Stromal cell of bone marrow (primary cell): ENCODE measurements at places on chromosomes 11 and 22.
A peak's percentile ranks its signal among the peaks of the same experiment; 100 is the strongest.

DNA sequence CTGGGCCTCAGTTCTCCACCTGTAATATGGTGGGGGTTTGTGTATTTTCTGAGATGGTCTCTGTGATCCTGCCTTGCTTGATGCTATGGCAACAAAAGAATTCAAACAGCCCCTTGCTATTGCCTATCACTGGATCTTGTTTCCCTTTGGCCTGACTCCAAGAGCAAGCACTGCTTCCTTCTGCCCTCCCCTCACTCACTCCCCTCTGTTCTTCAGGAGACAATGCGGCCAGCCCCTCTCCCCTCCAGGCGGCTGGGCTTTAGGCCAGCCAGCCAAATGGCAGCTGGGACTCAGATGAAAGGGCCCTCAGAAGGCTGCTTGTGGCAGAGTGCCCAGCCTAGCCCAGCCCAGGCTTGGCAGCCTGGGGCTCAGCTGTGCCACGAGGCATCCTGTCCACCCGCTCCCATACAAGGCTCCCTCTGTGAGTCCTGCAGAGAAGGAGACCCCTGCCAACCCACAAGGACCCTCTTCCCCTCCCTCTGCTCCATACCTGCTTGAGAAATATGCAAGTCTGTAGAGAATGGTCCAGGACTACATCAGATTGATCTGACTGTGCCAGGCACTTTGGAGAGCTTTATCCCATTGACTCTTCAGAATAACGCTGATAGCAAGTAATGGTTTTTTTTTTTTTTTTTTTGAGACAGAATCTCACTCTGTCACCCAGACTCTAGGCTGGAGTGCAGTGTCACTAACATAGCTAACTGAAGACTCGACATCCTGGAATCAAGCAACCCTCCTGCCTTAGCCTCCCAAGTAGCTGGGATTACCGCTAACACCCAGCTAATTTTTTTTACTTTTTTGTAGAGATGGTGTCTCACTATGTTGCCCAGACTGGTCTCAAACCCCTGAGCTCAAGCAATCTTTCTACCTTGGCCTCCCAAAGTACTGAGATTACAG is 7.6 kb upstream of the KCTD14 start:
- no peak for DNase-seq

GRCh38 chr22:35480627-35481550 is 59.7 kb upstream of the RASD2 start:
- no peak for DNase-seq

GRCh38 chr11:128728767-128729587 is 35.1 kb downstream of the FLI1 start:
- DNase-seq: no peak

DNA sequence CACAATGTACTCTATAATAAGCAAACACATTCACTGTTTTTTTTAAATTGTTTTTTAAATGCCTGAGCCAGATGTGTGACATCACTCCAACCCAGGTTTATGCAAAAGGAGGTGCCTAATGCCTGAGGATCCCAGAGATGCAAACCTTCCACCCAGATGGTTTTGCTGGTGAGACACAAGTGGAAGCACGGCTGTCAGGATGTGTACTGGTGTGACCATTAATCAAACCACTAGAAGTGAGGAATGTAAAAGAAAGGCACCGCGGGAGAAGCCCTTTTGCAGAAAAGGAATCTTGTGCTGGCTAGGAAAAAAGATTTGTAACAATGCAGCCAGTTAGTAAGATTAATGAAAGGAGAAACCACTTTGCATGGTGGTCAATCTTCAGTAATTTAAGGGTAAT is 407.4 kb downstream of the LARGE1 start:
- no peak for DNase-seq

DNA sequence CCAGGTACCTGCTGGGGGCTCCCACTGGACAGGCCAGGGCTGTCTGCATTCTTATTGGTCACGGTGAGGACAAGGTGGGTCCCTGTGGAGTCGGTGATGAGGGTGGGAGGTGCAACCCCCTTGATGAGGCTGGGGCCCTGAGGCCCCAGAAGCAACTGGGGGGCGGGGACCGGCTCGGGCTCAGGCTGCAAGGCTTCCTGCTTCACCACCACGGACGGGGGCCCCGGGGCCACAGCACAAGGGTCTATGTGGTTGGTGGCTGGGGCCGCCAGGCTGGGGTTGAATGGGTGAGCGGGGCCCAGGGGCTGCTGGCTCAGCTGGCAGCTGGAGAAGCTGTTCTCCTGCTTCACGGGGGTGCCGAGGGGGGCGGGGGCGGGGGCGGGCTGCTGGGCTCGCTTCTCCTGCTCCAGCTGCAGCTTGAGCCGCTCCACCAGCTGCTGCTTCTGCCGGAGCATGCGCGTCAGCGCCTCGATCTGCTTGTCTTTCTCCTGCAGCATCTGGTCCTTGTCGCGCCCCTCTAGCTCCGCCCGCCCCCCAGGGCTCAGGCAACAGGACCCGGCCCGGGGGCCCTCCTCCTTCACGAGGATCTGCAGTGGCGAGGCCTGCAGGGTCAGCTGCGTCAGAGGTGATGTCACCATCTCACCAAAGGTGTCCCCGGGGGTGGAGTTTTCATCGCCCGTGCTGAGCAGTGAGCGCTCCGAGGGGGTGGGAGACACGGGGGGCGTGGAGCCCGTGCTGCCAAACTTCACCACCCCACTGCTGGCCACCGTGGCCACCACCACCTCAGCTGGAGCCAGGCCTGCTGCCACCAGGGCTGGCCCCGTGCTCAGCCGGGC is 48.2 kb downstream of the SGSM3 start:
- no peak for DNase-seq

DNA sequence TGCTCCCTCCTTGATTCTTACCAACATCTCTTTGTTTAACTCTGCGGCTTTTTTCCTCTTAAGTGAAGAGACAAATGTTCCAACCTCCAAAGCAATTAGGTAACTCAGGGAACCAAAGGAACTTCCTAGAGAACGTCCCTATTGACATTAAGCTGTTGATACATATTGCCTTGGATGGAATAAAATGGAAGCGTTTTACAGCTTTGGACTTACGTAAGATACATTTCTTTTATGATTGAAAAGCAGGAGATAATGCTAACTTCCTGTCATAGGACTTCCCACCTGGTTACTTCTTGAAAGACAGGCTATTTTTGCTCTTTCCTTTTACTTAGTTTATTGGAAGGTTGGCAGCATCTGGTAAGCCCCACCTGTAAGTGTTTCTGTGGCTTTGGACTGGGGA is 245.7 kb upstream of the CTSC start:
- DNase-seq: no peak

- no peak for DNase-seq
Measured at GRCh38 chr11:73003088-73003487, 139.0 kb downstream of the FCHSD2 start.

DNA sequence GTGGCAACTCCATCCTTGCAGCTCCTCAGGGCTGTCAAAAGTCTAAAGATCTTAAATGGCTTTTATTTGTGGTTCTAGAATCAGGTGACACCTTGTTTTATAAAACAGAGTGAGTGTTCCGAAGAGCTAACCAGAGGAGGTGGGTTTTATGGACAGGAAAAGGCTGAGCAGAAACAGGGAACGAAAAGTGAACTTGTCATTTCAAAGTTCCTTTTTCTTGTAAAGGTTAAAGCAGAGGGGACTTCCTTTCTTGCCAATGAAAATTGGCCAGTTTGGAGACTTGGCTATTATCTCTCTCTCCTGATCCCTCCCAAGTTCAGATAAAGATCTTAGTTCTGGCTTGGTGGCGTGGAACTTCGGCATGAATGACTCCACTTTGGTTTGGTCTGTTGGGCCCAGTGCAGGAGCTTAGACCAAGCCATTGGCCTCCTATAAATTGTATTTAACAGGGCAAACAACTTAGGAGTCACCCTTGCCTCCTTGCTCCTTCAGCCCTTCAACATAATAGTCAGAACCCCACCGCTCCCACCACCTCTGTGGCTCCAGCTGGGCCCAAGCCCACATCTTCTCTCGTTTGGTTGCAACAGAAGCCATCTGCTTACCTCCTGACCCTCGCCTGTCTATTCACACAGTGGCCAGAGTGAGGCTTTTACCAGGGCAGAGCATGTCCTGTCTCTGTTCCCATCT is 102.4 kb upstream of the THY1 start:
- no peak for DNase-seq

GRCh38 chr22:24418786-24419474 is 8.5 kb upstream of the ADORA2A start:
- no peak for DNase-seq

GRCh38 chr11:119100246-119100970 is 1.2 kb downstream of the DPAGT1 start:
- peak; percentile 26 for DNase-seq

GRCh38 chr11:73653996-73654395 is 7.6 kb downstream of the PLEKHB1 start:
- DNase-seq: no peak

- DNase-seq: no peak
Measured at GRCh38 chr22:47594836-47595521, 832.5 kb downstream of the TBC1D22A start.

DNA sequence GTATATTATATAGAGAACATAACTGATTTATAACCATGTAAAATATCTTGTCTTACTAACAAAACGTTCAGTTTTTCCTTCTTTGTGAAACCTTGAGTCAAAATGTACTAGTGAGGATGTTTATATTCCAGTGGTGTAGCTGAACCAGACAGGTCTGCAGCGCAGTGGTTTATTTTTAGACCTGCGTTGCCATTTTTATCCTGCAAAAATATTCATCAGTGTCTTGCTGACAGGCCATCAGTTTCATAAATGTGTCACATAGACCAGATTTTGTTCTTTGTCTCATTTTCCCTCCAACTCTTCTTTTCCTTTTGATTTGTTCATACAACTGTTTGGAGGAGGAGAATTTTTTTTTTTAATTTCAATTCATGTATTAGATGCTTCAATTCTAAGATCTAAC is 43.1 kb downstream of the HSD17B12 start:
- no peak for DNase-seq

DNA sequence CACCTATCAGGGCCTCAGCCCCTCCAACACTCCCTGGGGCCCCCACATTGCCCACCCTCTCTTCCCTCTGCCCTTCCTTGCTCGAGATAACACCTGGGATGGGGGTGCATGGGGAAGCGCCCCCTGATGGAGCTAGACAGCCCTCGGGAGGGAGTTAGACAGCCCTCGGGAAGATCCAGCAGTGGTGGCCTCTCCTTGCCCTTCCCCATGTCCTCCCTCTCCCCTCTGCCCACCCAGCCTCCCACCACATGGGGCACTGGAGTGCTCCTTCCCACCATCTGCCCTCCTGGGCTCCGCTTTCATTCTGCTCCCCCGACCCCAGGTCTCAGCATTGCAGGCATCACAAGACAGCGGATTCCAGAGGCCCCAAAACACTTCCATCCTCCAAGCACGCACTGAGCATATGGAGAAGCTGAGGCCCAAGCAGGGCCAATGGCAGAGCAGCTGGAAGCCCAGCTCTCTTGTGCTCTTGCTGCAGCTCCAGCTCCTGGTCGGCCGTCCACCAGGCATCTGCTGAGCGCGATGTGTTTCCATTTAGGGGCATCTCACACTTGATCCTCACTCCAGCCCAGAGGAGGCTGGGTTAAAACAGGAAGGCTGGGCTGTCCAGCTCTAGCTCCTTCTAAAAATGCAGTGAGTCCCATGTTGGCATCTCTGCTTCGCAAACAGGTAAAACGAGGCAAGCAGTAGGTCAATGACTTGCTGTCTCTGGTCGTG is 65.6 kb downstream of the IGLL1 start:
- DNase-seq: no peak

DNA sequence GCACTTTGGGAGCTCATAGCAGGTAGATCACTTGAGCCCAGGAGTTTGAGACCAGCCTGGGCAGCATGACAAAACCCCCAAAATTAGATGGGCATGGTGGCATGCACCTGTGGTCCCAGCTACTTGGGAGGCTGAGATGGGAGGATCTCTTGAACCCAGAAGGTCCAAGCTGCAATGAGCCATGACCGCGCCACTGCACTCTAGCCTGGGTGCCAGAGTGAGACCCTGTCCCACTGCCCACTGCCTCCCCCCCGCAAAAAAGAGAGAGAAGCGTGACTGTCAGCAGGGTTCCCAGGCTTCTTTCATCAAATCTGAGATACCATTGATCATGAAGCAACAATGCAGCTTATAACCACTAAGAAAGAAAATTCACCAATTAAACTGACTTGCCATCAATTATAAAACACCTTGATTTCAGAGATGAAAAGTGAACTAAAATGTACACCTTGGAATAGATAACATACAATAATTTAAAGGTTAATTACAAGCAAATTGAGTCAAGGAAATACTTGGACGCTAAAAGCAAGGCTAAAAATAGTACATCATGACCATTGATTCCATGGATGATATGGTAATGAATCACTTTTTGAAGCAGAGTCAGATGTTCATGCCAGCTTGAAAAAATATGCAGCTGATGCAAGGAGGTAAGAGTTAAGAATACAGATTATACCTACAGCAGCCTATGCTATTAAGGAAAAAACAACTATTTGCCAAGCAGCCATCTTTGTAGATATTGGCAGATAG is 90.8 kb upstream of the ALKBH3 start:
- peak; percentile 22 for DNase-seq

GRCh38 chr11:119538753-119539152 is 115.8 kb upstream of the THY1 start:
- DNase-seq: peak; percentile 25

GRCh38 chr11:34148504-34149165 is 43.2 kb downstream of the NAT10 start:
- no peak for DNase-seq

DNA sequence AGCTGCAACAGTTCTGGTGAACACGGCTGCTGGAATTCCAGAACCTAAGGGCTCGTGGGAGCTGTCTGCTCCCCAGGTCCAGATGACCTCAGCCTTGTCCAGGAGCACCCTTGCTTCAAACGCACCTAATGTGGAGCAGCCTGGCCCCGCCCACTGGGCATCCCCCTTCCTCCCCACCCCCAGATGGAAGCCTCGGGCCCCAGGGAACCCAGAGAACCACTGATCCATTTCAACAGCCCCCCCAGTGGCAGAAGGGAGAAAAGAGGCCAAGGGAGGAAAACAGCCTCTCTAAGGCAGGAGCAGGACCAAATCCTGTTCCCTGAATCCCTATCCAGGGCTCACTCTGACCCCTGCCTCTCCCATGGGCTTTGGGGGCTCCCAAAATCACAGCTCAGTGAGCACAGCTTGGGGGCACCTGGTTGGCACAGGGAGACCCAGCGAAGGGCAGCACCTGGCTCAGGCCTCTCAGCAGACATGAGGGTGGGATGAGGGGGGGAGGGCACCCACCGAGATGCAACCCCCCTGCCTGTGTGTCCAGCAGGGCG is 1.2 kb downstream of the CYTH4 start:
- DNase-seq: no peak

GRCh38 chr11:208181-208916 is 841 bp downstream of the RIC8A start:
- peak; percentile 54 for DNase-seq

DNA sequence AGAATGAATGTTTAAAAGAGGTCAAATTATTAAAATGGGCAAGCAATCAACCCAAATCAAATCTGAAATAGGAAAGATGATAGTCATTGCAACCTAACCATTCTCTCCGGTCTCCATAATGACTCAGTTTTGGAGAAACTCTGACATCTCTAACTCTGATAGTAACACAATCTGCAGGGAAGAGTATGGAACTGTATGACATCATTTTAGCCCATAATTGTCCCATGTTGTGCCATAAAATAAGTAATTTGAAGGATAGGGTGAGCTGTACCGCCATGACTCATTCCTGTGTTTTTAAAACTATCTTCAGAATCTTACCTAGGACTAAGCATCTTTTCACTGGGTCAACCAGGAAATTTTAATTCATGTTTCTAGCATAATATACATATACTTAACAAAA is 350.8 kb downstream of the DLG2 start:
- DNase-seq: no peak
